ENCODE measurements at places on chromosomes 16 and 17. TPM values are rescaled to one million over a fixed set of nuclear protein-coding genes. Genes with fewer than 3 reads are reported as not detected.

ALOX12B gene
- total RNA-seq = not detected

DNA sequence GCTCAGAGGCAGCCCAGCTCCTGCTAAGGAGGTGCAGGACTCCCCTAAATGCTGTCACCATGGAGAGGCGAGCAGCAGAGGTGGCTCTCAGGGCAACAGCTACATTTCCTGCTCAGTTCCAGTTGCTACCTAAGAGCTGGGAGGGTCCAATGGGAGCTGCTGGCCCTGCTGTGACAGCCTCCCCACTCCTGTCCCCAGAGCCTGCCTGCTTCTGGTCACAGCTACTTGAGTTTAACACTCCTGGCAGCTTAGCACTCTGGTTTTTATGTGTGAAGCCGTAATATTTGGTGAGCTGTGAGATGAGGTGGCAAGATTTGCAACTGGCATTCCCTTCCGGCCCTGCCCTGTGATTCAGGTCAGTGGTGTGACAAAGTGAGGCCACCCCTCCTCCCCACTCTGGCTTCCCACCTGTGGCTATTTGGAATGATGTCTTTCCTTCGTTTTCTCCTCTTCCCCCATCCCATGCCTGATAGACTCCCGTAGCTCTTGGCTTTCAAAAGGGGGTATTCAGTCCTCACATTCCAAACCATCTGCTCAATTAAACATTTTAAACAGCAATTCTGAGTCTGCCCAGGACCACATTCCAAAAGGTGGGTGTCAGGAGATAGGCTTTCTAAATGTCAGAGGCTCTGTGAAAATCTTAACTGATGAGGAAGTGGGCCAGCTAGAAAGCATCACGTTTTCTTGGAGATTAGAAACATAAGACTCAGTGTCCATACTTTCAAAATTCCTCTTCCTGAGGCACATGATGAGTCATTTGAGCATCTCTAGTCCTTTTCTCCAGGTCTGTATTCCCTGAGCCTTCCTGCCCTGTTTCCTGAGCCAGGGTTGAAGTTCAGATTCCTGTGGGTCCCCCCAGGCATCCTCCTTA lies 42.6 kb upstream of the SKAP1 start:
- peak; percentile 88 for DNase-seq

GRCh38 chr17:39808409-39808997 lies 55.6 kb downstream of the IKZF3 start:
- DNase-seq = no peak

GRCh38 chr17:59547131-59547915 lies 18.1 kb upstream of the DHX40 start:
- DNase-seq = no peak

GRCh38 chr17:65809366-65809765 lies 247.9 kb upstream of the AXIN2 start:
- DNase-seq = no peak

HLF gene
- total RNA-seq = 6.0 TPM

- DNase-seq = no peak
These were observed 61.8 kb downstream of the DNAH3 start for GRCh38 chr16:21088646-21089538.

LGALS9 gene
- not detected for total RNA-seq

All from Caki2 (cell line).